Activated CD4-positive, alpha-beta T cell treated with anti-CD3 and anti-CD28 coated beads for 24 hours (primary cell): ENCODE measurements at places on chromosomes 7 and 10.

DNA sequence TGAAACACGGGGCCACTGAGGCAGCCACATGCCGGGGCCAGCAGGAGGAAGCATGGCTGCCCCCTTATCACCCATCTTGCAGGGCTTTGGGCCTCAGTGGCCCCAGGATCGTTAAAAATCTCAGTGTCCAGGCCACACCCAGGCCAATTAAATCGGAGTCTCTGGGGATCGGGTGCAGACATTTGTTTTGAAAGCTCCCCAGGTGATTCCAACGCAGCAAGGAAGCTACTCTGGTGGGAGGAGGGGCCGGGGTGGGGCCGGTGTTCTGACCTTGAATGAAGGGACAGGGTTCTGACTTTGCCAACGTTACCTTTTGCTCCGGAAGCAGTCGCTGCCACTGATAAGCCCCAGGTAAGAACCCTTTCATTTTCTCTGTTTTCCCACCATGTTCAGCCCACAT is 412.3 kb upstream of the FOXK1 start:
- DNase-seq: no peak

DNA sequence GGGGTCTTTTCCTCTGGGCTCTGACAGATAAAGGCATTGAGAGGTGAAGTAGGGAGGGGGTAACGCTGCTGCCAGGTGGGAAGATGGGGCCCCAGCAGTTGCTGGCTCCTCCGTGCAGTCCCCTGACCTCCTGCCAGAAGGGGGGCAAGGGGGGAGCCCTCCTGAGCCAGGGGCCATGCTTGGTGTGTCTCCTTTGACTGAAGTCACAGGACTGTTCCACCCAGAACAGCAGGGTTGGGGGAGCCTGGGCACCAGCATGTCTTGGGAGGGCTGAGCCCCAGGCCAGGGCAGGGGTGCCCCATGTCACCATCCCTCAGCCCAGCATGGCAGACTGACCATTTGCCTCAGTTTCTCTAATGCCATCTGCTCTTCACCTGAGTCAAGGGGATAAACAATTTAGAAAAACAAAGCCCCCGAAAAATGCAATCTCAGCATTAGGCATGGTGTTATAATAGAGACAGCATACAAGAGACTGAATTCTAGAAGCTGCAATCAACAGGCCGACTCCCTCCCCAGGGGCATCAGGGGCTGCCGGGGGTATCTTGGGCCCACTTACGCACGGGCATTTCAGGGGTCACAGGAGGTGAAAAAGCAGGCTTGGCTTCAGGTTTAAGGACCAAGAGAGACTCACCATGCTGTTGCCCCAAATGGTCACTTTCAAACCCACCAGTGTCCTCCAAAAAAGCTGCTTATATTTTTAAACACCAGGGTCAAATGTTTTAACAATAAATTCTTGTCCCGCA is 108.6 kb upstream of the GPR26 start:
- no peak for DNase-seq

- DNase-seq: peak; percentile 58
Observed at GRCh38 chr7:786472-787255, 45.6 kb upstream of the SUN1 start.

DNA sequence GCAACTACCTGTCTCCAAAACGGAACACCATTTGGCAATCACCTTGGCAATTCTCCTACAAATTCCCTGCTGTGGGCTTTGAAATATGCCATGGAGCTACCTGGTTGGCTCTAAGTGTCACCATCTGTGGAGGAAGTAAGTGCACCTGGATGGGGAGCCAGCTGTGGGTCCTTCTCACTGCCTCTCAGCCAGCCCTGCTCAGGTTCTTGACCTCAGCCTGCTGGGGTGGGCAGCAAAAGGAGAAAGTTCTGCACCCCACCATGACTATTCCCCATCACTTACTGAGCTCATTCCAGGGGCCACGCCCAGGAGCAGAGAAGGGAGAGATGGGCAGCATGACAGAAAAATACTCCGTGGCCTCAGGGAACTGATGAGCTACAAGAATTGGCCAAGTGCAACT is 158.7 kb downstream of the TNS3 start:
- DNase-seq: no peak

DNA sequence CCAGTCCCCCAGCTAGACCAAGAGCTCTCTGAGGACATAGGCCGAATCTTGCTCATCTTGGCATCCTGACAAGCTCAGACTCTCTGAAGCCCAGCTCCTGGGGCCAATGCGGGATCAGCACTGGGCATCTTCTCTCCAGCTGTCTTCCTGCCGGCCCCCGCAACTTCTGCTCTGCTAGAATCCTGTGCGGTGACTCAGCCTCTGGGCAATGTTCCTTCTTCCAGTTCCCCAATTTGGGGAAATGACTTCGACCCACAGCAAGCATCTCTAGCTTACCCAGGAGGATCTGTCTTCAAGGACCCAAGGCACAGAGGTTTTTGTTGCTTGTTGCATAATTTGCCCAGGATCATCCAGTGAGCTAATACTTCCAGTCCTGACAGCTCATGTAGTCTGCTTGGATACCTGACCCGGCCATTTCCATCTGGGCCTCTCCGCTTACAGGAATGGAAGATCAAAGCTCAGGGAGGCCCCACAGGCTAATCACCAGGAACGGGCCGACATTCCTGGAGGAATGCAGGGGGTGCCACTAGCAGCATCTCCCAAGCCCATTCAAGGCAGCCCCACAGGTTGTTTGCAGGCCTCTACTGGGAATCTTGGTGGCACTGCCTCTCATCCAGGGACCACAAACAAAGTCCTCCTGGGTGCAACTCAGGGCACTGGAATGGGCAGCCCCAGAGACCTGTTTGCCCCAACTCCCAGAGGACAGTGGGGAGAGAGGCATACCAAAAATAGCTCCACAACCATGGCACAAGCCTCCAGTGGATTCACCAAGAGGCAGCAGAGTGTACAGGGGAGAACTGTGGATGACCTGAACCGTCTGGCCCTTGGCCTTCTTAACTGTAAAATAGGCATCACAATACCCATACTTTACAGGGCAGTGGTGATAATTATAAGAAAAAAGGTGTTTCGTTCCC is 151.9 kb downstream of the NEURL1 start:
- DNase-seq: no peak

GRCh38 chr10:48450741-48451466 is 144.4 kb downstream of the MAPK8 start:
- no peak for DNase-seq

- no peak for DNase-seq
Observed at GRCh38 chr7:90384433-90384832, 18.8 kb upstream of the CLDN12 start.

GRCh38 chr7:107902381-107902780 is 11.4 kb downstream of the DLD start:
- no peak for DNase-seq

DNA sequence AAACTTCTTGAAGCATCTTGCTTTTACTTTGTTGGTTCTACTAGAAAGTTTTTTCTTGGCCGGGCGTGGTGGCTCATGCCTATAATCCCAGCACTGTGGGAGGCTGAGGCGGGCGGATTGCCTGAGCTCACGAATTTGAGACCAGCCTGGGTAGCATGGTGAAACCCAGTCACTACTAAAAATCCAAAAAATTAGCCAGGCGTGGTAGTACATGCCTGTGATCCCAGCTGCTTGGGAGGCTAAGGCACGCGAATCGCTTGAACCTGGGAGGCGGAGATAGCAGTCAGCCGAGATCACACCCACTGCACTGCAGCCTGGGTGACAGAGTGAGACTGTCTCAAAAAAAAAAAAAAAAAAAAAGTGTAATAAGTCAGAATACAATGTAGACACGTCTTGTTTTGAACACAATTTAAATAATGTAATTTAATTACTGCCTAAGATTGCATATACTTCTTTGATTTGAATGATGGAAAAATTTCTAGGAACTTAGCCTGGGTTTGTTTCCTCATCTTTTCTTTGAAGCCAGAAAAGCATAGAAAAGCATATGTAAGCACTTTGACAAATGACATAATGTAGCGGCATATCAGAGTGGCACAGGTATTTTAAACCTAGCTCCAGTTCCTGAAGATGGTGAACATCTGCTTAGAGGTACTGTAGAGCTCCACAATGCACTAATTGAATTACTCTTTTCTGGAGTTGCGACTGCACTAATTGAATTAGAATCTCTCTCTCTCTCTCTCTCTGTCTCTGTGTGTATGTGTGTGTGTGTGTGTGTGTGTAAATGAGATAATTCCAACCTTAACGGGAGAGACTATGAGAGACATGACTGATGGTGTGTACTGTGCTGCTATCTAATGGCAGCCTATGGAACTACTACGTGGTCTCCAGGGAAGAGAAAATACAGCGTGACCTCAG is 87.8 kb downstream of the BTRC start:
- peak; percentile 13 for DNase-seq

DNA sequence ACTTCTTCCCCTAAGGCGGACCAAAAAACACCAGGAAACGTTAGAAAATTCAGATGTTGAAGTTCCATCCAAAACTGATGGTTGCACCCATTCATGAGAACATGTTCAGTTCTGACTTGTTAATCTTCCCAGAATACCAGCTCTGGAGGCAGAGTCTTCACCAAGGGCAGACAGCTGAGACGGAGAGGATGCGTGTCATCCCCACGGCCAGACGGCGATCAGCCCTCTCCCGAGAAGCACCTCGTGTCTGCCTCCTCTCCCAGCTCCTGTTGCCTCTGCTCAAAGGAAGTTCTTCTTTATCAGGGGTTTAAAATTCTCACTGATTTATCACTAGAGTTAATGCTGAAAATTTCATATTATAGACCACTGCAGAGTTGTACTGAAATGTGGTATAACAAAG is 269.7 kb downstream of the ZMYND11 start:
- no peak for DNase-seq

DNA sequence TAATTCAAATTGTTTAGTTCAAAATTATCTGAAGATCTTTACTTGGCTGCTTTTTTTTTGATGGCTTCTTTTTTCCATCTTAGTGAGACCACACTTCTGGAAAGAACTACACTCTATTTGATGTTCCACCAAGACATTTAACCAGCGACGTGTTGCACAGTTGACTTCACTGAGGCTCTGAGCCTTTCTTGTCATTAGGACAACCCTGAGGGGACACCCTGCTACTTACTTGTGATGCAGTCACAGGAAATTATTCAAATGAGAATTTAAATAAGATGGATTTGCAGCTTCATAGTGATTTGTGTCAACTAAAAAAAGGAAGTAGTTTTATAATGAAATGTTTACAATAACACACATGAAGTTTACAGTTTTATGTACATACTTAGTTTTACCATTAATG is 25.6 kb upstream of the PIK3CG start:
- DNase-seq: no peak

DNA sequence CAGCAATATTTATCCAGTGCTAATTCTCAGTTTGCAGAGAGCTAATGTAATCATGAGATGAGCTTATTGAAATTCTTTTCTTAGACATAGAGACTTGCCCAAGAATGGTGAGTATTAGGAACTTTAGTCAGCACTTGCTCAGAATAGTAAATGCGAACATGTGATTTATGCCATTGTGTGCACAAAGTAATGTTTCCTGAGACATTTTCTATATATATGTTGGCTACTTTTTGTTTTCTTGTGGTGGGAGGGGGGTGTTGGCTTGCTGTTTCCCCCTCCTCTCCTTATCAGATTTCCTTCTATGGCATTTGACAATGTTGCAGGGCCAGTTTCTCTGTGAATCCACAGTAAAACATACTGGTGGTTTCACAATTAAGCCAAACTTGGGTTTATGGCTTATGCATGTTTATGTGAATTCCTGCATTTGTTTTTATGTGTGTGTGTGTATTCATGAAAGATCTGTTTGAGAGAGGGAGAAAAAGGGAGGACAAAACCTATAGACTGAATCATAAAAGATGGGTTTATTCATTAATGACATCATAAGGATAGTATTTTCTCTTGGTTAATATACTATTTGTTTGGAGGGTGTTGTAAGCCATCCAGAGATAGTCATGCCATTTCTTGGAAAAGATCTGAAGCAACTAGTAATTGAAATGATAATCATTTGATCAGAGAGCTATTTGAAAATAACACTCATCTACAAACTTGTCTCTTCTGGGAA is 36.3 kb downstream of the ARID5B start:
- no peak for DNase-seq

GRCh38 chr7:132152131-132152889 is 424.0 kb downstream of the PLXNA4 start:
- DNase-seq: no peak

GRCh38 chr10:5897504-5897903 is 7.5 kb downstream of the FBH1 start:
- DNase-seq: no peak

DNA sequence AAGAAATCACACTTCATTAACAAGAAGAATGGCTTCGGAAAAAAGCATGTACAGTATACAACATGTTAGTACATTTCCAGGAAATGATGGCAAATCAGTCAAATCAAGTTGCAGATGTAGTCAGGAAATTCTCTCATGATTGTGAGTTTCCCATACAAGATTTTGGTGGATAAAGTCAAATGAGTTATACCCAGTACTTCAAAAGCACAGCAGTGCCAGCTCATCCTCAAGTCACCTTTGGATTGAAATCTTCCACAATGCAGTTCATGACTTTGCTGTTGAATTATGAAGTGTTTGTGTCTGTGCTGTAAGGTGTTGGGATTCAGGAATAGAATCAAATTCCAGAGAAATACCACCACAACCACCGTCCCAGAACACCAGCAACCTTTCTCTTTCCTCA is 301.3 kb upstream of the BMPER start:
- DNase-seq: no peak

DNA sequence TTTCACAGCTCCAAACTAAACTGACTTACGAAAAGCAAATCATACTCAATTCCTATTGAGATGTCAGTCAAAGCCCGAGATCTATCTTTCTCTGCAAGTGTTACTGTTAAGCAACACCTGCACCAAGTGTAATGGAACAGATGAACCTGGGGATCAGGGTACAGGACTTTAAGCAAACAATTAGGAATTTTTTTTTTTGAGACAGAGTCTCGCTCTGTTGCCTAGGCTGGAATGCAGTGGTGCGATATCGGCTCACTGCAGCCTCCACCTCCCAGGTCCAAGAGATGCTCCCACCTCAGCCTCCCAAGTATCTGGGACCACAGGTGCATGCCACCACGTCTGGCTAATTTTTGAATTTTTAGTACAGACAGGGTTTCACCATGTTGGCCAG is 14.9 kb downstream of the YWHAG start:
- no peak for DNase-seq

DNA sequence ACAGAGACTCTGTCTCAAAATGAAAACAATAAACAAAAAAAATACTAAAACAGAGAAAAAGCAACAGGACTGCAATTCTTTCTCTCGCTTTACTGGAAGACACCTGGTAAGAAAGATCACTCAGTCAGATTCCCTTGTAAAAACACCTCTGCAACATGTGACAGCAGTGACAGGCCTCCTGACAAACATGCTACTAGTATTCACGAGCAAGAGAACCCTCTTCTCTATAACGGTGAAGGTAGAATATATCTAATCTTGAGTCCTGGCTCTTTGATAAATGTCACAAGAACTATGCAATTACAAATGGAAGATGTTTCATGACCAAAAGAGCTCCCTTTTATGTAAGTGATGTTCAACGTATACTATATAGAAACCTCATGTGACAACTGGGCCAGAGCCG is 986.7 kb upstream of the LRRN3 start:
- DNase-seq: no peak

DNA sequence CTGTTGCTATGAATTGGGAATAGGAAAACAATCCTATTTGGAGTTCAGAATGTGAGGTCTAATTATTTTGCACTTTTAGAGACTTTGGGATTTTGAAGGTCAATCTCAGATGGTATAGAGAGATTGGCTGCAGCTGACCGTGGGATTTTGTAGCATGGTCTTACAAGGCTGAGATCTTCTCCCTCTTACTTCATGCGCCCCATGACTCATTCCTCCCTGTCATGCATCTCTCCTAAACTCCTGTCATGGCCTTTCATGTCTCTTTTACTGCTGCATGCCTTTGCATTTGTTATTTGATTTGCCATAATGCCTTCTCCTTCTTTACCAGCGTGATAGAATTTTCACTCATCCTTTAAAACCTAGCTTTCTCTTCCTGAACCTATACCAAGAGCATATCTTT is 133.1 kb downstream of the BBS9 start:
- no peak for DNase-seq
